NCI-H2171 (cell line): ENCODE measurements at places on chromosomes 2 and 18.

- no peak for DNase-seq
Observed at GRCh38 chr2:169343202-169343601, 19.1 kb downstream of the LRP2 start.

DNA sequence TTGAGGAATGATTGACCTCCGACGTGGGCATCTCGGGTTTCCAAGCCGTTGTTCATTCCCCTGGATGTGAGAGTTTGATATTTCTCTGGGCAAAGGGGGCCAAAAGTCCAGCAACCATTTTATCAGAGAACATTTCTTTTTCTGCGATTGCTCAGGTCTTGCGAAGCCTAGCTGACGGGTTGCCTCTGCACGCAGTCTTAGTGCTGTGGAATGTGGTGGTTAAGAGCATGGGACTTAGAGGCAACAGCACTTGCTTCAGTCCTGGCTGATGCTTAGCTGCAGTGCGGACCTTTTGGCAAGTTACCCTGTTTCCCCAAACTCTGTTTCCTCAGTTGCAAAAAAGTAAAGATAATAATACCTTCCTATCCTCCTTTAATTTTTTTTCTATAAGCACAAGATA lies 45.0 kb downstream of the FAP start:
- DNase-seq = no peak

DNA sequence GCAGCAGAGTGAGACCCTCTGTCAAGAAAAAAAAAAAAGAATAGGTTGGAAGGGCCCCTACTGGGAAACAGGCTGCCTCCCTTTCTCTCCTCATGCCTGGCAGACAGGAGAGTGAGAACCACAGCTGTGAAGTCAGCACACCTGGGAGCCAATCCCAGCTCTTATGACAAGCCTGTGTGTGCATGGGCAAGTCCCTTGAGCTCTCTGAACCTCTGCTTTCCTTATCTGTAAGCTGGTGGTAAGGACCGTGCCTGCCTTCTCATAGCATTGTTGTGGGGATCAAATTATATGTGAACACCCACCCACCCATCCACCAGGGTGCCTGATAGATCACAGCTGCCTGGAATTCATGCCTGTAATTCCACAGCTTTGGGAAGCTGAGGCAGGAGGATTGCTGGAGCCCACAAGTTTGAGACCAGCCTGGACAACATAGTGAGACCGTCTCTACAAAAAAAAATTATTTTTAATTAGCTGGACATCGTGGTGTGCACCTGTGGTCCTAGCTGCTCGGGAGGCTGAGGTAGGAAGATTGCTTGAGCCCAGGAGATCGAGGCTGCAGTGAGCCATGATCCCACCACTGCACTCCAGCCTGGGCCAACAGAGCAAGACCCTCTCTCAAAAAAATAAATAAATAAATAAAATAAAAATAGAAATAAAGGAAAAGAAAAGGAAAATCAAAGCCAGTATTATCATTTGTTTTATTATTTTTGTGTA lies 66.9 kb upstream of the MCFD2 start:
- DNase-seq = no peak

- no peak for DNase-seq
Observed at GRCh38 chr18:50360611-50361010, 14.2 kb upstream of the SKA1 start.

- no peak for DNase-seq
Observed at GRCh38 chr2:64581777-64582539, 57.8 kb downstream of the AFTPH start.

DNA sequence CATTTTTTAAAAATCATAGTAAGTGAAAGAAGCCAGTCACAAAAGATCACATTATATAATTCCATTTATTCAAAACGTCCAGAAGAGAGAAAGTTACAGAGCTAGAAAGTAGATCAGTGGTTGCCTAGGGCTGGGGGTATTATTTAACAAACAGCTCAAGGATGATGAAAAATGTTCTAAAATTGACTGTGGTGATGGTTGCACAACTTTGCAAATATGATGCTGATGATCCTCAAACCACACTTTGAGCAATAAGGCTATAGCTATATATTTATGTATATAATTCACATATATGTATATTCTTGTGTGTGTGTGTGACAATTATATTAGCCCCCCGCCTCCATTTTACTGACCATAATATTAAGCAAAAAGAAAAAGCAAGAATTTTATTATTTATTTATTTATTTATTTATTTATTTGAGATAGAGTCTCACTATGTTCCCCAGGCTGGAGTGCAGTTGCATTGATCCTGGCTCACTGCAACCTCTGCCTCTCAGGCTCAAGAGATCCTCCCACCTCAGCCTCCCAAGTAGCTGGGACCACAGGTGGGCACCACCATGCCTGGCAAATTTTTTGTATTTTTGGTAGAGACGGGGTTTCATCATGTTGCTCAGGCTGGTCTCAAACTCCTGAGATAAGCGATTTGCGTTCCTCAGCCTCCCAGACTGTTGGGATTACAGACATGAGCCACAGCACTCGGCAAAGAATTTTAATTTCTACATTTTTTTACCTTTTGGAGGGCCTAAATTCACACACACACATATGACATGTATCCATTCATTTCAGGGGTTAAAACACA lies 1.9 kb downstream of the WDR12 start:
- DNase-seq = no peak

- DNase-seq = no peak
Observed at GRCh38 chr2:170822290-170823087, 5.8 kb downstream of the GAD1 start.

- DNase-seq = no peak
Observed at GRCh38 chr2:7539760-7540159, 622.5 kb downstream of the RNF144A start.

- no peak for DNase-seq
Observed at GRCh38 chr2:148167241-148167766, 146.4 kb downstream of the MBD5 start.

DNA sequence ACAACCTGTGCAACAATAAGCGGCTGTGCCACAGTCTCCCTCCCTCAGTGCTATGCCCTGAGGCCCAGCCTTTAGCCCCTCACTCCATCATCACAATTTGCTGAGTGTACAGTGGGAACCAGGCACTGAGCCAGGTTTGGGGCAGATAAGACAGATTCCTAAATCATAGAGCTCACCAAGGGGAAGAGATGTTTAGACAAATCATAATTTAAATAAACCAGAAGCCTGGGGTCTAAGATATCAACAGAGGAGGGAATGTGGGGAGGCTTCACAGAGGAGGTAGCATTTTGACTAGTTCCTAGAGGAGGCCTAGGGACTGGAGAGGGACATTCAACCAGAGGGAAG lies 139.3 kb upstream of the EPAS1 start:
- DNase-seq = no peak
